ENCODE measurements at places on chromosomes 1 and 21.
A peak's percentile ranks its signal among the peaks of the same experiment; 100 is the strongest.

DNA sequence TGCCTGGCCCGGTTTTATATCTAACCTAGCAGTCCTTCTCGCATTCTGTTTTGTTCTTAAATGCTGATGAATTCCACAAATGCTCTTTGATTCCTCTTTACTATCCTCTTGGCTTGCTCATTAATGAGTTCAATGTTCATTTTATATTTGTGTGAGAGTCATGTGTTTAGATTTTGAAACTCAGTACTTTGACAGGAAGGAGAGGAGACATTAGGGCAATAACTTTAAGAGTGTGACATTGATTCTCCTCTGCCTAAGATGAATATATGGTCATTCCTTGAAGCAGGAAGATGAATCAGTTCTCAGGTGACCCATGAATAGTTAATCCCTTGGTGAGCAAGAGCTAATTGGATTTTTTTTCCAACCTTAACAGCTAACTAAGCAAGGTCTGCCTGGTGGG, 84.1 kb downstream of the MRPS6 start:
- no peak for DNase-seq

DNA sequence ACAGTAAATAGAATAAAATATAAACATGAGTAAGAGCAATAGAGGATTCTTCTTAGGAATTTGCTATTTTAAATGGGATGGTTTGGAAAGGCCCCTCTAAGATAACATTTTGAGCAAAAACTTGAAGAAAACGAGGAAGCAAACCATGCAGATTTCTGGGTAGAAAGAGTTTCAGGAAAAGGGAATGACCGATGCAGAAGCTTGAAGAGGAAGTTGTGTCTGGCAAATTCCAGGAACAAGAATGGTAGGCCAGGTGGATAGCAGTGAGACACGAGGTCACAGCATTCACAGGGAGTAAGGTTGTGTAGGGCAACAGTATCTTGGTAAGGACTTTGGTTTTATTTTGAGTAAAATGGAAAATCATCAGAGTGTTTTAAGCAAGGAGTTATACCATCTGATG, 108.9 kb downstream of the PEX14 start:
- DNase-seq = no peak

DNA sequence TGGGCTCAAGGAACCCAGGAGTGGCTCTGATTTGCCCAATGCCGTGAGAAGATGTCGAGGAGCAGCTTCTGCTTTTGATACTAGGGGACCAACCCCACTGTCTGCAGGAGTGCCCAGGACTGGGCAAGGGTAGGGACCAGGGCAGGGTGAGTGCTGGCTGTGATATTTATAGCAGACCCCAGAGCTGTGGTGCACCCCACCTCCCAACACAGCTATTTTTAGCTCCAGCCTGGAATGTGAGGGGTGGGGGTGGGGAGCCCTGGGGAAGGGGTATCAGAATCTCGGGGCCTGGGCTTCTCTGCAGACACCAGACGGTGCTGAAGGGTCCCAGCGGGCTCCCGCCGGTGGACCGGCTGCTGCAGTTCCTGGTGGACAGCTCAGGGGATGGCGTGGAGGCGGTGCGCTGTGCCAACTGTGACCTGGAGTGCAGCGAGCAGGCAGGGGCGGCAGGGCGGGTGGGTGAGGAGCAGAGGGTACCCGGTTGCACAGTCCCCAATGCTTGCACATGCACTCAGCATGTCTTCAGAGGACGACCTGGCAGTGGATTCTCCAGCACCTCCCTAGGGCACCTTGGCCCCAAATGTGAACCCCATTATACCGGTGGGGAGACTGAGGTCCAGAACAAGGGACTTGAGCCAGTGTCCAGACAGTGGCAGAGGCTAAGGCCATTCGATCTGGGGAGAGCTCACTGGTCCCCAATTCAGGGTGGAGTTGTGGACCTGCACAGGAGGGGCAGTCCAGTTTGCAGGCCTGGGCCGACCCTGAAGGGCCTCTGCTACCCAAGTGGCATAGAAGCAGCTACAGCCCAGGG, 1.4 kb downstream of the RNF207 start:
- DNase-seq = no peak

DNA sequence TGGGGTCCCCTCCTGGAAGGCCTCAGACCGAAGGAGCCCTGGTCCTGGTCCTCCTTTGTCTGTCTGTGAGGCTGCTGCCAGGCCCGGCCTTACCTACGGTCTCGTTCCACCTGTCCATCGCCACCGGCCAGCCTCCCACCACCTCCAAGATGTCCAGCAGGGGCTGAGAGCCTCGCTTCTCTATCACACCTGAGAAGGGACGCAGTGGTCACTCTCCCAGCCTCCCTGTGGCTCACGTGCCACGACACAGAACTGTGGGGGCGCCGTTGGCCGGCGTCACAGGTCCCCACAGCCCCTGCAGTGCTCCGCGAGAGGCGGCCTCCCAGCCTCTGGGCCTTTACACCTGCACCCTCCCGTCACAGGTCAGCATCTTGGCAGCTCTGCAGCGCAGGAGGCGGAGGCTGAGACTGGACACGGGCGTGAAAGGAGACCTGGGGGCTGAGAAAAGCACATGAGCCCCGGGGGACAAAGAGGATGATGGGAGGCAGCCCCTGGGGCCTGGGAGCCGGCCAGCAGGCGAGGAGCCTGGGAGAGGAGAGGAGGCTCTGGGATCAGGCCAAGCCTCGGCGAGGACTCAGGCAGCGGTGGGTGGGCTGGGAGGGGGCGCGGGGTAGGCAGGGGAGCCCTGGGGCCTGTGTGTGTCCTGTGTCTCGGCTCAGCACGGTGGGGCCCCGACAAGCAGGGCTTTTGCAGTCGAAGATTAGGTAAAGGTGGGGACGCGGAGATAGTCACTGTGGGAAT, 20.5 kb downstream of the PRXL2B start:
- DNase-seq = no peak

DNA sequence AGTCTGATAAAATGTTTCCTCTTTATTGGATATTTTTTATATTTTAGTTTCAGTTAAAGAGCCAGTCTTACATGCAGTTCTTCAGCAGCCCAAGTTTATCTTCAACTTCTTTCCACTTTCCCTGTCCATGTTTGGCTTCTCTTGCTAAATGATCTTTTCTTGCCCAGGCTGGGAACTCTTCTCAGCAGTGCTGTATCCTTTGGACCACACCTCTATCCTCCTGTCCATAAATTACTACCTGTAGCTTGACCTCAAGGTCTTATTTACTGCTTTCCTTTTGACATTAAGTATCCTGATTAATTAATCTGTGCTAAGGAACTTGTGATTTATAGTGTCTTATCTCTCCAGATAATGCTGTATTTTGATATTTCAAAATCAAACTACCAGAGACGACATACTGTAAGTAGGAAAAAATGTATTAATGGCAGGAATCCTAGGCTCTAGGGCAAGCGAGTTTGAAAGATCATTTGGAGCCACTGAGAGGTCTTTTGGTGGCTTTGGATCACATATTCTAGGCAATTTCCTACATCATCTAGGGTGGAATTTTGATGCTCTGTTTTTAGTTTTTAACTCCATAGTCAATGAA, 20.5 kb upstream of the PDC start:
- no peak for DNase-seq

- DNase-seq = no peak
Observed at GRCh38 chr1:93814795-93815340, 64.1 kb downstream of the DNTTIP2 start.

- no peak for DNase-seq
Observed at GRCh38 chr1:19450811-19451515, 34.4 kb downstream of the CAPZB start.

- peak; percentile 99 for DNase-seq
Observed at GRCh38 chr1:184754476-184755225, at the start of gene EDEM3. Gene EDEM3 (minus strand): TSS chr1:184754858. CDS start chr1:184754646, 212 bp downstream.

- no peak for DNase-seq
Observed at GRCh38 chr1:17080880-17081279, 27.0 kb upstream of the SDHB start.
